Activated naive CD4-positive, alpha-beta T cell (primary cell): ENCODE measurements at places on chromosomes 16 and 17.

GRCh38 chr17:8294361-8294760 is 839 bp downstream of the SLC25A35 start:
- no peak for DNase-seq

DNA sequence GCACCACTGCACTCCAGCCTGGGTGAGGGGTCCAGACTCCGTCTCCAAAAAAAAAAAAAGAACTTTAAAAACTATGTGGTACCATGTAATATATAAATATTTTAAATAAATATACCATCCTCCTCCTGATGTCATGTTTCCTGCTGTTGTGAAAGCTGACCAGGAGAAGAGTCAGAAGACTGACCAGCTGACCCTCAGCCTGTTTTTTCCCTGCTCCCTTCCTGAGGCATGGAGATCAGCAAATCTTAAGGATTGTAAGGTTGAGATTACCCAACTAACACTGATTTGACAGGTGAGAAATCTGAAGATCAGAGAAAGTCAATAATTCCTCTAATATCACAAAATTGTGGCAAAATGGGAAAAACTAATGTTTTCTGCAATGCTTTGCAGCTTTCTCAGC is 18.1 kb downstream of the NCOR1 start:
- no peak for DNase-seq

GRCh38 chr17:28688481-28688880 is 23.2 kb downstream of the PROCA1 start:
- DNase-seq = no peak

GRCh38 chr17:31249835-31250141 is 47.3 kb downstream of the OMG start:
- no peak for DNase-seq

DNA sequence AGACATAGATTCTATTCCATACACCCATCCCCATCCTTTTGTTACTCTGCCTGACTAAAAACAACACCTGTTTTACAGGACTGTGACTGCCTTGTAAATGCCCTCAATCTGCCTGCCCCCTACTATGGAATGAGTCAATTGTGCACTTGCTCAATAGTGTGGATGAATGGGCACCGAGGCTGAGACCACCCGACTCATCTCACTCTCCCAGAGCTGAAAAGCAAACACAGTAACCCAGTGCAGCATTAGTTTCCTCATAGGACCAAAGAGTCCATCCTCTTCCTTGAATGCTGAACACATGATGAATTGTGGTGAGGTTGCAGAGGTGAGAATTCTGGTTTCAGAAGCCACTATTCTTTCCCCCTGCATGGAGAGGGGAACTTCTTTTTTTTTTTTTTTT is 233.7 kb downstream of the ZFHX3 start:
- no peak for DNase-seq

GRCh38 chr16:77738706-77739558 is 16.6 kb downstream of the NUDT7 start:
- no peak for DNase-seq

GRCh38 chr17:36089888-36090836 is at the start of gene CCL3:
Gene CCL3, minus strand, starts transcription at chr17:36090143. Its CDS starts 85 bp downstream, at chr17:36090058.
- DNase-seq = no peak
